ENCODE measurements at places on chromosomes 16 and 17.

DNA sequence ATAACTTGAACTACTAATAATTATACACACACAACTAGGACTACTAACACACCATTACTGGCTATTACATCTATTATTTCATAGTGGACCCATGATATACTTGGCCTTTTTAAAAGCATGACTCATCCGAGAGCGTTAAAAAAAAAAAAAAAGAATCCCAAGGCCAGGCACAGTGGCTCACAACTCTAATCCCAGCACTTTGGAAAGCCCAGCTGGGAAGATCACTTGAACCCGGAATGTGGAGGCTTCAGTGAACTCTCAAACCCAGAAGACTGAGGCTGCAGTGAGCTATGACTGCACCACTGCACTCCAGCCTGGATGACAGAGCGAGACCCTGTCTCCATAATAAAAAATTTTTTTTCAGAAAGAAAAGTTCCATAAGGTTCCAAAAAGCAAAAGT, 3.1 kb downstream of the GLG1 start:
- DNase-seq, result no peak

DNA sequence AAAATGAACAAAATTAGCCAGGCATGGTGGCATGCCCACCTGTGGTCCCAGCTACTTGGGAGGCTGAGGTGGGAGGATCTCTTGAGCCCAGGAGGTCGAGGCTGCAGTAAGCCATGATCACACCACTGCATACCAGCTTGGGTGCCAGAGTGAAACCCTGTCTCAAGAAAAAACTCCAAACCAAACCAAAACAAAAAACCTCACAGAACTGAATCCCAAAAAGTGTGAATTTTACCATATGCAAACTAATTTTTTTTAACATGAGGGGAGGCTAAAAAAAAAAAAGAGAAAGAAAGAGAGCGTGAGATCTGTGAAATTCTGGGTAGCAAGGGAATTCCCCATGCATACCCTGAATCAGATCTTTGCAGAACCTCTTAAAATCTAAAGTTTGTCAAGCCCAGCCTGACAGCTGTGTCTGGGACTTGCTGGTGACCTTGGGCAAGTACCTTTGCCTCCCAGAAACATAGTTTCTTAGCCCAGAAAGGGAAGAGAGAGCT, 17.1 kb upstream of the CDH1 start:
- no peak for DNase-seq

GRCh38 chr17:68867759-68868516, 87.3 kb downstream of the ABCA8 start:
- DNase-seq, result no peak

DNA sequence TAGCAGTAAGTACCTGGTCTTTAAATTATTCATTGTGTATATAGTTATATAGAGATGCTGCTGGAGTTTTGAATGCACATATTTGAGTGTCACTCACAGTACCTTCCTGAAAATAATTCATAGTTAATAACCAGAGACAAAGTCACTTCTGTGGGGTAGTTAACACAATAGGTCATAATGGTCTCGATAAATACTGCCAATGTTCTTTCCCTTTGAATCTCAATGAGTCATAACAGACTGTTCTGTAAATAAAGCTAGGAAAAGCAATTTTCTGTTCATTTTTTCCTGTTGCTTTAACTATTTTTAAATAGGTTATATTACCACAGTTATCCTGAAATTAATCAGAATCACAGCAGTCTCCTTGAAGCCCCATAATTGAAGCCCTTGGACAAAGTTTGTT, 87.2 kb downstream of the MAP2K4 start:
- no peak for DNase-seq

- DNase-seq, result peak; percentile 8
Observed at GRCh38 chr16:47392081-47392480, 68.8 kb downstream of the ITFG1 start.

GRCh38 chr17:72697602-72698146, 394.8 kb downstream of the SLC39A11 start:
- no peak for DNase-seq

DNA sequence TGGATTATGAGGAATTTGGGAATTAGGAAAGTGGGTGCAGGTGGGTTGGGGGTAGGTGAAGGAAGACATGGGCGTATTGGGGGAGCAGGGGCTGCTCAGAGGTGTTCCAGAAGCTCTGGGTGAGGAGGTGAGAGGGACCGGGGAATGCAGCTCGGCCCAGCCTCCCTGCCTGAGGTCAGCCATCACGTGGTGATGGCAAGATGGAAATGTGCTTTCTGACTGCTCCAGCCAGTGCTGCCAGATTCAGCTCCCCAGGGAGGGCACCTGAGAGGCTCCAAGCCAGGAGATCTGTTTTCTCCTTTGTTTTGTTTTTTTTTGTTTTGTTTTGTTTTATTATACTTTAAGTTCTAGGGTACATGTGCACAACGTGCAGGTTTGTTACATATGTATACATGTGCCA, 35.2 kb upstream of the STH start:
- DNase-seq, result no peak

- no peak for DNase-seq
Observed at GRCh38 chr17:28896491-28896883, 1.0 kb downstream of the FLOT2 start.

DNA sequence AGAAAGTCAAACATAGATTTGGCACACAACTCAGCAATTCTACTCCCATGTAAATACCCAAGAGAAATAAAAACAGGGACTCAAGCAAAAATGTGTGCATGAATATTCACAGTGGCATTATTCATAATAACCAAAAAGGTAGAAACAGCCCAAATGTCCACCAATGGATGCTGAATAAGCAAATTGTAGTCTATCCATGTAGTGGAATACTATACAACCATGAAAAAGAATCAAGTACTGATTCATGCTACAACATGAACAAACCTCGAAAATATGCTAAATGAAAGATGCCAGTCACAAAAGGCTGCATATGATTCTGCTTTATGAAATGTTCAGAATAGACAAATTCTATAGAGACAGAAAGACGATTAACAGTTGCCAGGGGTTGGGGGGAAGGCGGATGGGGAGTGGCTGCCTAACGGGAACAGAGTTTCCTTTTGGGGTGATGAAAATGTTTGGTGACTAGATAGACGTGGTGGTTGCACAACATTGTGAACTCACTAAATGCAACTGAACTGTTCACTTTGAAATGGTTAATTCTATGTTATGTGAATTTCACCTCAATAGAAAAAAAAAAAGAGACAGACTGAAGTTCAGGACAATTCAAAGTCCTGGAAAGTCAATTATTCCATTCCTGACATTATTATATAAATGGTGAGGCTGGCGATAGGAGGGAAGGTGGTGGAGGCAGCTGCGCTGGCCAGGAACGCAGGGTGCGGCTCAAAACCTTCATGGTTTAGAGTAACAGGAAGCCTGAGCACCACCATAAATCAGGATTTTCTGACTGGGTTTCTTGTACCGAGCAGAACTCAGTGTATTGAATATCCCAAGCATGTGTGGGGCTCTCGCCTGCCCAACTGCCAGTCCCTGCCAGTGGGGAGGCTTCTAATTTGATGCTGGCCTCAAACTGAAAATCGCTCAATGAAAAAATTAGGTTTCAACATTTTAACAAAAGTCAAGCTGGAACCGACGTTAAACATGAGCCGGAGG, 300.9 kb downstream of the C16orf95 start:
- no peak for DNase-seq

GRCh38 chr16:88616736-88617135, 21.6 kb upstream of the IL17C start:
- DNase-seq, result no peak

DNA sequence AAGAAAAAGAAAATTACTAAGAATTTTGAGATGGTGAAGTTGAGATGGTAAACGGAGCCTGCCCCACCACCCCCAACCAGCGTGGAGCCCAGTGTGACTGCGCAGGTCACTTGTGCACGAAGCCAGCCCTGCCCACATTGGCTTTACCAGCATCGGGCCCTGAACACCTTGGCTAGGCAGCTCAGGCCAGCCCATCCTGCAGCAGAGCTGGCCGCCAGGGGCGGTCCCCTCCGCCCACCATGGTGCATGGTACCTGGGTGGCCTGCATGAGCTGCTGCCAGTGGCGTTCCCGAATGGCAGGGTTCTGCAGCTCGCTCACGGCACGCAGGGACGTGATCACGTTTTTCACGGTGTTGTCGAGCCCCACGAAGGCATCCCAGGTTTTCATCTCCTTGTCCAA, 62.7 kb downstream of the DNAH17 start:
- DNase-seq, result no peak

- DNase-seq, result peak; percentile 36
Observed at GRCh38 chr17:77867308-77867781, 91.2 kb upstream of the TNRC6C start.

- DNase-seq, result no peak
Observed at GRCh38 chr17:10270258-10270657, 71.9 kb upstream of the GAS7 start.

DNA sequence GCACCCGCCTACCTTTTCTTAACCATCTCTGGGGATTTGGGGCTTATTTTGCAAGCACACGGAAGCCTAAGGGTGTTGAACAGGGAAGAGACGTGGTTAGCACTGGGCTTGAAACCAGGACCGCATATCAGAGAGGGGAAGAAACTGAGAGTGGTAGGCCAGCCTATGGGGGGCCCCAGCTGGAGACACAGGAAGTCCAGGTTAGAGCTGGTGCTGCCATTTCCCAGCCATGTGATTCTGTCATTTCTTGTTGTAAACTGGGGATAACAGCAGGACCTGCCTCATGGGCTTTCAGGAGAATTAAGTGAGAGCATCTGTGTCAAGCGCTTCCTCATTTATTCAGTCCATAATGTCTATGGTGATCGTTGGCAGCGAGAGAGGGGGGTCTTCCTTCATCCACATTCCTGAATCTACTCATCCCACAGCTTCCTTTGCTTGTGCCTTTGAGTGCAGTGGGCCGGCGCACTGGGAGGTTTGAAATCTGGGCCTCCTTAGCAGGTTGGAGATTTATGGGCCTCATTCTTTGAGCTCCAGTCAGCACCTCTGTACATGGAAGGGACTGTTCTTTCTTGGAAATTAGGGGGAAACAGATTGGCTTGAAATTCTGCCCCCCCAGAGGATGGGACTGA, 20.1 kb downstream of the NKD1 start:
- no peak for DNase-seq

GRCh38 chr16:7602291-7602950, 269.8 kb downstream of the RBFOX1 start:
- DNase-seq, result no peak

- no peak for DNase-seq
Observed at GRCh38 chr16:10541366-10541765, 39.0 kb downstream of the EMP2 start.

GRCh38 chr17:19508577-19508867, 25.1 kb upstream of the SLC47A1 start:
- no peak for DNase-seq

DNA sequence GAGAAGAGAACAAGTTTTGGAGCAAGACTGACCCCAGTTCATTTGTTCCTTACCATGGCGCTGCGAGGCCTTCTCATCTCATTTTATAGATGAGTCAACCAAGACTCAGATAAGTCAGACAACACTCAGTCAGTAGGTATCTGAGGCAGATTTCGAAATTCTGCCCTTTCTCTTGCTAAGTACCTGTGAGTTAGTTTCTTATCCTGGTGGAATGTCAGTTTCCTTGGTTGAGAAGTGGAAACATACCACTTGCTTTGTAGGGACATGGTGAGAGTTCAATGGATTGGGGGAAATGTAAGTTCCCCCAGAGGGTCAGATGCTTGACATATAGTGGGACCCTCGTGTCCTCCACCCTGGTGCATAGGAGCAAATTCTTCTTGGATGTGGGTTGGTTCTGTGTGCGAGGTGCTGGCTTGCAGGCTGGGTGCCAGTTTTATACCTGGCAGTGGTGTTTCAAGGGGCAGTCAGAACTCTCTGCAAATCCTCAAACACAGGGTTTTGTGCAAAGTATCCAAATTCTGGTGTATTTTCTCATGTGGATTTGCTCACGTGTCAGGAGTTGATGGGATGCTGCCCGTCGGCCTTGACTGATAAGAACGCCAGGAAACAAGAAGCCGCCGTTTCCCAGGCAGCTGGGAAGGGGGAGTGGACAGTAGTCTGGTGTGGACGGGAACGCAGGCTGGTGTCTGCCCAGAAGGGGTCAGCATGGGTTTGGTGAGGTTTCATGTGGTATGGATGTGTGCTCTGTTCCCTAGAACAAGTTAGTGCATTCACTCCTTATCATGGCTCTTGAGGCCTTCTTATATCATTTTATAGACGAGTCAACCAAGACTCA, 61.1 kb upstream of the CIBAR2 start:
- no peak for DNase-seq

DNA sequence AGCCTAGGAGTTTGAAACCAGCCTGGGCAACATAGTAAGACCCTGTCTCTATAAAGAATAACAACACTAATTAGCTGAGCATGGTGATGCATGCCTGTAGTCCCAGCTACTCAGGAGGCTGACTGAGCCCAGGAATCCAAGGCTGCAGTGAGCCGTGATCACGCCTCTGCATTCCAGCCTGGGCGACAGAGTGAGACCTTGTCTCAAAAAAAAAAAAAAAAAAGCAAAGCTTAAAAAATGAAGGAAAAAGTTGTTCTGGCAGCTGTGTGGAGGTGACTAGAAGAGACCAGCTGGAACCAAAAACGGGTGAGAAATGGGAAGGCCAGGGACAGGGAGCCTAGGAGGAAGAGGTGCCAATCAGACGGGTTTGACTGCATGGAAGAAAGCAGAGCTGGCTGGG, 4.2 kb downstream of the BCL7C start:
- DNase-seq, result no peak

GRCh38 chr16:8972843-8973586, 9.3 kb upstream of the USP7 start:
- no peak for DNase-seq
